Endothelial cell of umbilical vein (primary cell): ENCODE measurements at places on chromosomes 6 and 20.

DNA sequence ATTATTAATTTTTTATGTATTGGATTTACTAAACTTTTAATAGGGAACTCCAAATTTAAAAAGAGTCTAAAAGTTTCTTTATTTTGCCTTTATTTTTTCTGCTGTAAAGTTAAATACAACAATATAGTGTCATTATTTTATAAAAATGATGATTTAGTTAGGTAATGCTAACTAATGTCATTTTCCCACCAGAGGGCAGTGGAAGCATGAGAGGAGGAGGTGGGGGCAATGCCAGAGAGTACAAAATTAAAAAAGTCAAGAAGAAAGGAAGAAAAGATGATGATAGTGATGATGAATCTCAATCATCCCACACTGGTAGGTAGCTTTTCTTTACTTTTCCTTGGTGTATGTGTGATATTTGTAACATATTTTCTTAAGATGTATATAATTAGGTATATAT, 20.2 kb upstream of the FHL5 start:
- no peak for DNase-seq

DNA sequence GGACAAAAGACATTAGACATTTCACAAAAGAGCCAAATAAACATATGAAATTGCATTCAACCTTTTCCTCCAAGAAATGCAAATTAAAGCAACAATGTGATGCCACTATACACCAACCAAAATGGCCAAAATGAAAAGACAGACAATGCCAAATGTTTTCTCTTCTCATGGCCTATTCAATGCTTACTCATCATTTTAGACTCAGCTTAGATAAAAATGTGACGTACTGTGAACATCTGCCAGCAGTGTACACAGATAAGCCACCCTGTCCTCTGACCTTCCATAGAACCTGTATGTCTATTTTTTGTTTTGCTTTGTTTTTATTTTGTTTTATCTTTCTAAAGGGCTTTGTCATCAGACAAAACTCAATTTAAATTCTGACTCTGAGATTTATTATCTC, 385.2 kb downstream of the FRK start:
- no peak for DNase-seq

DNA sequence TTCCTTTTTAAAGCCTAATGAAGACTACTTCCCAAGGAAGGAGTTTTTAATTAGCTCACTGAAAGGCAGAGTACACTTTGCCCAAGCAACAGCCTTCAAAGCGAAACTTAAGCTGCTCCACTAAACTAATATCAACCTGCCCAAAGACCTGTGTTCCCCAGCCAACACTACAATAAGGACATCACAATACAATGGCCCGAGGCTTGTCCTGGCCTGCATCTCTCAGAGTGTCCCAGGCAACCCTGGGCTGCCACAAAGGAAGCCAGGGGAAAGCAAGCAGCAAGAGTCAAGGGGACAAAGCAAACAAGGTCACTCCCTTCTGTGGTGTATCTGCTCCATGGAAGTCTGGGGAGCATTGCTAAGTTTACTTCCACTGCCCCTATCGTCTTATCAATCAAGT, 52.3 kb downstream of the PIGU start:
- no peak for DNase-seq

DNA sequence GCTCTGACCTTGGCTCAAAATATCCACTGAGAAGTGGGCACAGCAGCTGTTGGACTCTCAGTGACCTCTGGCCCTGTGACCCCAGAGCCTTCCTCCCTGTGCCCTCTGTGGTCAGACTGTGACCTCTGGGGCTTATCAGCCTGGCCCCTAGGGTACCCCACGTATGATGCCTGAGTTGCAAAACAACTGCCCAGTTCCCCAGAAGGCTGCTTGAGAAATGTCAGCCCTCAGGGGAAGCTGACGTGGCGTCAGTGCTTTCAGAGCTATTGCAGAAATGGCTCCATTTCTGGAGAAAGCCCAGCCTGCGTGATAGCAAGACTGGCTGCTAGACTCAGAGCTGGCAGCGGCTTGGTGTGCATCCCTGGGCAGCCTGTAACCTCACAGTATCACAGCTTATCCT, 31.5 kb upstream of the TGM2 start:
- no peak for DNase-seq

DNA sequence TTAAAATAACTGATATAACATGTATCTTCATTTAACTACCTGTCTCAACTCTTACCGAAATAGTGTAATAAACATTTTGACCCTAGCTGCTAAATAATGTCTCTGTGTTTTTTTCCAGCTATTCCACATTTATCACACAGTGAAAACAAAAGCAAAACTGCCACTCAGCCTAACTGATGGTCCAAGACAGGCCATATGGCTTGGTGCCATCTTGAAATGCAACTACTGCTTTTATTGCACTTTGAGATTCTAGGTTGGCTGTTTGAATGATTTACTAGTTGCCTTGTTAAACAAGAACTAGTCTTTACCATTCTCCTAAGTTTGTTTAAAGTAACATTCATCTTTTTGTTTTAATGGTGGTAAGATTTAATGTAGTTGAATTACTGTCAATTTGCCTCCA, 739.8 kb downstream of the TFAP2A start:
- DNase-seq, result no peak

DNA sequence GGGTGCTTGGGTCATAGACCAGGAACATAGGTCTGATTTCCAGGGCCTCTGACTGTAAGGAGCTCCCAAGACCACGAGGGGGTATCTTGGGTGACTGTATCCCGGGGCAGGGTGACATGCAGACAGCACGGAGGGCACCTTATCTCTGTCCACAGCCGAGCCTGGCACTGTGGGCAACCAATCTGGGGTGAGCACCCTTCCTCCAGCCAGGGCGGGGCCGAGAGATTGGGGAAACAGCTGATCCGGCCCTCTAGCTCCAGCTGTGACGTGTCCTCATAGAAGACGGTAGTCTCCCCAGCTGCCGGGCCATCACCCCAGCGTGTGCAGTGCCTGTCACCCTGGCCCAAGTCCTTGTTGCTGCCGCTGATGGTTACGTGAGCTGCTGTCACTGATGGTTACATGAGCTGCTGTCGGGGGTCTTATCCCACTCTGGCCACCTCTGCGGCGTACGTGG, 139.6 kb upstream of the RNF24 start:
- DNase-seq, result no peak

DNA sequence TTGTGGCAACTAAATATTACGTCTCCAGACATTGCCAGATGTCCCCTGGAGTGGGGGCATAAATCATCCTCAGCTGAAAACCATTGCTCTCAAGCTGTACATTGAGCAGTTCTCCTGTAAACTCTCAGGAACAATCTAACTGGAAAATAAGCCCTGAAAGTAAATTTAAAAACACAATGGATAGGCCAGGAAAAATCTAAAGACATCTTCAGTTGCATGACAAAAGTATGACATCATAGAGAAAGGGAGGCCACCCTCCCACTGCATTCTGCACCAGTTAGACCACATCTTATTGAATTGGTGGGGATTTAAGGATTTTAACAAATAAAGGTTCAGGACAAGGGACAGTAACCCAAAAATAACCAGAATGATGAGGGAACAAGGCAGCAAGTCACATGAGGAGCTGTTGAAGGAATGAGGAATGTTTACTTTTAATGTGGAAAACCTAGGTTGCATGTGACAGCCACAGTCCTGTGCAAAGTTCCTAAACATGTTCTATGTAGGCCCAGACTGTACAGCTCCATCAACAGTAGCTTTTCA, 5.3 kb downstream of the PLA2G7 start:
- DNase-seq, result no peak

DNA sequence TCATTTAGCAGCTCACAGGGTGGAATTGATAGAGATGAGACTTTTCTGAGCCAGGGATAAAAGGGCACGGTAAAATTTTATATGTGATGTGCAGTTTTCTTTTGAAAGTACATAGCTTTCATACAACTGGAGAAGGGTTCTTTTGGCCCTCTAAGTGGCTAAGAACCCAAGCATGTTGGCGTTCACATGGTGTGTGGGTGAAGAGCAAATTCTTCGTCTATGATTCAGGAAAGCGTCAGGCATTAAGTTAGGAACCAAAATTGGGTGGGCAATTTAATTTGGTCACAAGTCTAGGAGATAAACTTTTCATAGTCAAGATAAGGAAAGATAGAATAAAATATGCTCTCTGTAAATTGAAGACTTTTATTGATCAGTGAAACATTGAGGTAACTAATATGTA, 153.9 kb downstream of the UTRN start:
- no peak for DNase-seq

- DNase-seq, result peak; percentile 57
Observed at GRCh38 chr6:151999194-151999593, 191.7 kb downstream of the ESR1 start.

GRCh38 chr20:33169176-33169794, 1.3 kb downstream of the BPIFA2 start:
- no peak for DNase-seq

- no peak for DNase-seq
Observed at GRCh38 chr6:15296735-15297134, 50.9 kb downstream of the JARID2 start.

DNA sequence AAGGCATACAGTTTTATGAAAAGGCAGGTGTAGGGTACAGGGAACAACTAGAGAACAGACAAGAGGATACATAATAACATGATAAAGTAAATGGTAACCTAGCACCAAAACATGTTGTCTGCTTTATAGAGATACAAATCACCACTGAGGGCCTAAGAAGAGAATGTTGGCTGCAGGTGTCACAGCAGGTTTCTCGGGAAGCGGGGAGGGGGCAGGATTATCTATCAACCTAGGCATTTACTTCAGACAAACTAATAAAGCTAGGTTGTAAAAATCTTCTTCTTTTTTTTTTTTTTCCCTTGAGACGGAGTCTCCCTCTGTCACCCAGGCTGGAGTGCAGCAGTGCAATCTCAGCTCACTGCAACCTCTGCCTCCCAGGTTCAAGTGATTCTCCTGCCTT, 22.7 kb downstream of the PIM1 start:
- no peak for DNase-seq

DNA sequence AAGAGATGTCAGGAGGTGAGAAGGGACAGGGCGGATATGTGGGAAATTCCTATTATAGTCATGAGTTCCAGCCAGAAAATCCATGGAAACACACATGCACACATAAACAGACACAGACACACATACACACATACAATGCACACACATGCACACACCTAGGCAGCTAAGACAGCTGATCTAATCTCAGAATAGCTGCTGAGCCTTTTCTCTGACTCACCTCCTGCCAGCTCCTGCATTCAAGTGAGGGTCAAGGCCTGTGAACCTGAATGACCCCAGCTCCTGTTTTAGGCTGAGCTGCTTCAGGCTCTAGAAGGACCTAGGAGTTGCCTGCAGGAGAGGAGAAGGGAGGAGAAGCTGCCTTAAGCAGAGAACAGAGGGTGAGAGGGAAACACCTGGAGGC, 21.6 kb upstream of the RAET1L start:
- DNase-seq, result no peak

- peak; percentile 32 for DNase-seq
Observed at GRCh38 chr6:111734068-111735061, 128.7 kb upstream of the TRAF3IP2 start.

- DNase-seq, result no peak
Observed at GRCh38 chr20:46130534-46130933, 12.4 kb downstream of the CD40 start.

DNA sequence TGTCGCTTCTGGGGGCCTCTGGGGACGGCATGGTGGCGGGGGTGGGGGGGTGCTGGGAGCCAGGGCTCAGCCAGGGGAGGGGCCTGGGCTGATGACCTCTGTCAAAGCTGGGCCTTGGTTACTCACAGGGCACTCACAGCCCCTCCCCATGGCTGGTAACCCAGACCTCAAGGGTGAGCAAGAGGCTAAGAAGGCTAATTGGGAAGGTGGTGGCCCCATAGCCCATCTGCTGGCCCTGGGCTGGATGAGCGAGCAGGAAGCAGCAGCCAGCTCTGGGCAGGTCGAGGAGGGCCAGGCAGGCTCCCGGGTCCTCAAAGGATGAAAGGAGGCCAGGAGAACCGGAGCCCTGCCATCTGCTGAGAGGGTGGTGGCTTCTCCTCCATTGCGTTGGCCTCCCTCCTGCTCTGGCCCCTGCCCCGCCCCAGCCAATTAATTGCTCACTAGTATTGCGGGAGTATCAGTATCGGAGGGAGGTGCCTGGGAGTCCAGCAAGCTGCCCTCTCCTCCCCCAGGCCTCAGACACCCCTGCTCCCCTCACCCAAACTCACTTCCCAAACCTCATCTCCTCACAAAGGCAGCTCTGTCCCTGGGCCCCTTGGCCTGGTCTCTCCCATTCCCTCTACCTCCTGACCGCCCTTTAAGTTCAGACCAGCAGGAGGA, 1.0 kb upstream of the CDSN start:
- DNase-seq, result no peak

DNA sequence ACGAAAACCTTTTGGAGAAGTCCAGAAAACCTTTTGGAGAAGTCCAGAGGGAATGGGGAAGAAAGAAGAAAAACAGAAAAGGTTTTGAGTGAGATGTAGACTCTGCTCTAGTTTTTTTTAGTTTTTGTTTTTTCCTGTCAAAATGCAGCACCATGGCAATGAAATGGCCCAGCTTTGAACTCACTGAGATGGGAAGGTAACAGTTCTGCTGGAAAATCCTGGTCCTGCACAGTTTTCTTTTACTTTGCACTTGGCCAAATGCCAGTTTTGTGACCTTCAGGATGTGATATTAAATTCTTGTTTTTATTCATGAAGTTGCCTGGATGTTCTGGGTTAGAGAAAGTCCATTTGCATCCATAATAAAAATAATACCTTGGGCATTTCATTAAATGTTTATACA, 145.7 kb downstream of the CFAP61 start:
- DNase-seq, result peak; percentile 3

- DNase-seq, result no peak
Observed at GRCh38 chr6:129672341-129672682, 37.7 kb downstream of the ARHGAP18 start.

DNA sequence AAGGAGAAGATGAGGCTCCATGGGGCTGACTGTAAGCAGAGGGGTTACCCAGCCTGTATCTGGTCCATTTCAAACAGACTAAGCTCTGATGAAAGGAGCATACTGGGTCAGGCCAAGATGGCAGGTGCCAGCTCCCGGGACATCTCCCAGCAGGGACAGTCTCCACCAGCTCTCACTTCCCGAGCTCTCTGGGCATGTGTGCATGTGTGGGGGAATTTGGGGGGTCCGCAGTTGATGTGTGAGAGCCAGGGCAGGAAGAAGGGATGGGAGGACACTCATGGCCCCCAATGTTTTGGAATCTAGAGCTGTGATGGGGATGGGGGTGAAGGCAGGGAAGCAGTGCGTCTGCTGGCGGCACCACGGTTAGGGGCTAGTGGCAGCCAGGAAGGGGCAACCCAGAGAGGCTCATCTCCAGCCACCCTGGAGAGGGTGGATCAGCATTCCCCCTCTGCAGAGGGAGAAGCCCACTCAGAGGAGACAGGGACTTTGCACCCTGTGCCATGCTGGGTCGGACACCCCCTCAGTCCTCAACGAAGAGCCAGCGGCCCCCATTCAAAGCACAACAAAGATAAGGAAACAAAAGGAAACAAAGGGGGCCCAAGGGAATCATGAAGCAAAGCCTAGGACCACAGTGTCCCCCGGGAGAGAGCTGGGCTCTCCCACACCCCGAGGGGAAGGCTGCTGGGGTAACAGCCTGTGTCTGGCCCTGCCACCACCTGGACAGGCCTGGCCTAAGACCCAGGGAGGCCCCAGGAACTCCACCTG, 52.4 kb downstream of the DSTN start:
- no peak for DNase-seq

- no peak for DNase-seq
Observed at GRCh38 chr6:24900917-24901697, 34.7 kb downstream of the RIPOR2 start.
